ENCODE measurements at places on chromosomes 1 and 21. TPM values are rescaled to one million over a fixed set of nuclear protein-coding genes. Genes with fewer than 3 reads are reported as not detected.

The F11R gene
- total RNA-seq: 6.6 TPM

The BRDT gene
- not detected for total RNA-seq

The CYYR1 gene
- total RNA-seq: 2.7 TPM

The DDR2 gene
- total RNA-seq: 5.2 TPM

The SPATA17 gene
- 4.2 TPM for total RNA-seq
